Camera-type eye (tissue), 1 donor: ENCODE measurements at places on chromosomes 13 and 19. TPM values are rescaled to one million over a fixed set of nuclear protein-coding genes. Genes with fewer than 3 reads are reported as not detected.

IRF2BP1 gene
- total RNA-seq, result 39.5 TPM

TEX101 gene
- 0.55 TPM for total RNA-seq

SIGLEC9 gene
- total RNA-seq, result 0.99 TPM

S1PR5 gene
- total RNA-seq, result 1.4 TPM

ZNF540 gene
- total RNA-seq, result 15.2 TPM

NANOS2 gene
- total RNA-seq, result not detected

LRRC4B gene
- 38.4 TPM for total RNA-seq

SLC44A2 gene
- 77.6 TPM for total RNA-seq

AMER2 gene
- total RNA-seq, result 336 TPM

LHB gene
- total RNA-seq, result not detected

SHD gene
- 11.7 TPM for total RNA-seq

ZFR2 gene
- 7.1 TPM for total RNA-seq

PCDH8 gene
- total RNA-seq, result 14.4 TPM

FUT2 gene
- 0.44 TPM for total RNA-seq

SUPT20H gene
- total RNA-seq, result 133 TPM

ATP8B3 gene
- total RNA-seq, result 2.1 TPM

PRR22 gene
- 0.38 TPM for total RNA-seq

RBM42 gene
- 42.9 TPM for total RNA-seq

GARIN5B gene
- total RNA-seq, result not detected

CXCL17 gene
- total RNA-seq, result 6.6 TPM

NPAS1 gene
- total RNA-seq, result 0.99 TPM

RPS19 gene
- total RNA-seq, result 297 TPM

RETN gene
- not detected for total RNA-seq

CEACAM16 gene
- not detected for total RNA-seq

ICAM4 gene
- total RNA-seq, result 0.38 TPM

FCGBP gene
- 3.5 TPM for total RNA-seq

NLRP7 gene
- total RNA-seq, result not detected

ADAMTSL5 gene
- total RNA-seq, result 5.2 TPM

FAM83E gene
- total RNA-seq, result 1.4 TPM

LILRB5 gene
- total RNA-seq, result 2.1 TPM

ZNF628 gene
- 2.3 TPM for total RNA-seq

CGB2 gene
- not detected for total RNA-seq

KCTD12 gene
- total RNA-seq, result 197 TPM

GPC5 gene
- total RNA-seq, result 31.8 TPM

ATXN8OS gene
- not detected for total RNA-seq

ADGRE3 gene
- 0.16 TPM for total RNA-seq

ZNF723 gene
- total RNA-seq, result not detected

BLVRB gene
- 43.0 TPM for total RNA-seq

NLRP5 gene
- not detected for total RNA-seq

SLC35E1 gene
- 27.1 TPM for total RNA-seq

IRGC gene
- total RNA-seq, result not detected

ZSCAN18 gene
- total RNA-seq, result 140 TPM

CEBPA gene
- total RNA-seq, result 3.5 TPM

FAM216B gene
- 0.55 TPM for total RNA-seq

ZNF792 gene
- total RNA-seq, result 23.0 TPM

TJP3 gene
- 5.3 TPM for total RNA-seq

KLK12 gene
- not detected for total RNA-seq

ZNF583 gene
- total RNA-seq, result 17.9 TPM

ZNF610 gene
- total RNA-seq, result 17.1 TPM

OBI1 gene
- 28.2 TPM for total RNA-seq

CRX gene
- 229 TPM for total RNA-seq

DMAC2 gene
- total RNA-seq, result 26.0 TPM

UGGT2 gene
- 87.5 TPM for total RNA-seq

SHISA7 gene
- 1.5 TPM for total RNA-seq

CEACAM7 gene
- total RNA-seq, result 3.4 TPM

ZNF709 gene
- 20.2 TPM for total RNA-seq

MISP gene
- 1.4 TPM for total RNA-seq
